ENCODE measurements at places on chromosomes 5 and 9.

- H3K4me3 ChIP-seq, result no peak overlapping the region
- H3K27me3 ChIP-seq, result no peaks in the 10 kb centered on the region
- no peaks in the 10 kb centered on the region for H3K4me1 ChIP-seq
- peaks cover 2% of the 10 kb centered on the region for H3K36me3 ChIP-seq
- no peak overlapping the region for H3K27ac ChIP-seq
These were observed 43.0 kb downstream of the ADAMTSL1 start for GRCh38 chr9:18516965-18517364.

- H3K27me3 ChIP-seq, result no peaks in the 10 kb centered on the region
- peaks cover 8% of the 10 kb centered on the region for H3K4me1 ChIP-seq
- DNase-seq, result no peak
- H3K36me3 ChIP-seq, result peaks cover 8% of the 10 kb centered on the region
- H3K27ac ChIP-seq, result no peak overlapping the region
These were observed 69.8 kb downstream of the SLC46A2 start for GRCh38 chr9:112820881-112821280.

DNA sequence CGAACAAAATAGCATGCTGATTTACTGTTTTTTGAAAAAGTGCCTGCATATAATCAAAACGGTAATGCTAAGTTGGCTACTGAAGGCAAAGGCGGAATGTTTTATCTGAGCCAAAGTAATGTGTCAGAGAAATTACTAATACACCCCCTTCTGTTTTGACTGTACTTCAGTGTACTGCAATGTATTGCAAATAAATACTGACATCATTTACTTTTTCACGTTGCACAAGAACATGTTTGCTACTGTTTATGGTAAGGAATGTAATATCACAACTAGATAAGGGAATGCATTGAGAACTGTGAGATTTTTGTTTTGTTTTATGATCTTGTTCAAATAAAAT lies 813 bp upstream of the AGTPBP1 start:
- no peaks in the 10 kb centered on the region for H3K36me3 ChIP-seq
- peaks cover 10% of the 10 kb centered on the region for H3K4me1 ChIP-seq
- peak overlapping the region; percentile 95 for H3K27ac ChIP-seq
- DNase-seq, result no peak
- peak overlapping the region; percentile 90 for H3K4me3 ChIP-seq
- peaks cover 7% of the 10 kb centered on the region for H3K27me3 ChIP-seq

DNA sequence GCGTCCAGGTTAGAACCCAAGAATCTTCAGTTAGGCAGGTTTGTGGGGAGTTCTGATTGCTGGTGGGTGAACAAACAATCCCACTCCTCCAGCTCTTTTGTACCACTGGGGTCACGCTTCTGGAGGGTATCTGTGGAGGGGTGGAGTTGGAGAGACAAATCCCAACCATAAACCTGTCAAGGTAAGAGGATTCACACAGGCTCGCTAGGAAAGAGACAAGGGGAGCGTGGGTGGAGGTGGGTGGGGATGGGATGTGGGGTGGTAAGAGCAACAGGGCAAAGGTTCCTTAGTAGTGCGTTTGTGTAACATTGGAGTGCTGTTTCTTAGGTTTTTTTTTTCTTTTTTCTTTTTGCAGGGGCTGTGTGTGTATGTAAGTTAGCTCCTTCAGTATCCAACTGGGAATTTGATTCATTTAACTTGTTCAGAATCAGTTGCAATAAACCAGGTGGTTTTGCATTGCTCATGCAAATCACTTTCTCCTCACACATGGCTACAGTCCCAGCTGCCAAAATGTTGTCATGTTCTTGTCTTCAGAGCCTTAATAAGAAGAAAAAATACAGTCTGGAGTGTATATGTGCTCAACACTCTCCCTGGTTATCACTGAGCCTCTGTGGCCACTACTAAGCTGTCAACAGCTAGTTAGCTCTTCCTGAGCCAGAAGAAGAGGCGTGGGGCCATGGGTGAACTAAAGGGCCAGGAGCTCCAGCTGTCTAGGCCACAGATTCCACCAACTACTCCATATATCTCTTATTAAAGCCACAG lies 164.0 kb upstream of the RAD23B start:
- peaks cover 4% of the 10 kb centered on the region for H3K4me1 ChIP-seq
- H3K36me3 ChIP-seq, result no peaks in the 10 kb centered on the region
- H3K27ac ChIP-seq, result no peak overlapping the region
- no peak overlapping the region for H3K4me3 ChIP-seq

DNA sequence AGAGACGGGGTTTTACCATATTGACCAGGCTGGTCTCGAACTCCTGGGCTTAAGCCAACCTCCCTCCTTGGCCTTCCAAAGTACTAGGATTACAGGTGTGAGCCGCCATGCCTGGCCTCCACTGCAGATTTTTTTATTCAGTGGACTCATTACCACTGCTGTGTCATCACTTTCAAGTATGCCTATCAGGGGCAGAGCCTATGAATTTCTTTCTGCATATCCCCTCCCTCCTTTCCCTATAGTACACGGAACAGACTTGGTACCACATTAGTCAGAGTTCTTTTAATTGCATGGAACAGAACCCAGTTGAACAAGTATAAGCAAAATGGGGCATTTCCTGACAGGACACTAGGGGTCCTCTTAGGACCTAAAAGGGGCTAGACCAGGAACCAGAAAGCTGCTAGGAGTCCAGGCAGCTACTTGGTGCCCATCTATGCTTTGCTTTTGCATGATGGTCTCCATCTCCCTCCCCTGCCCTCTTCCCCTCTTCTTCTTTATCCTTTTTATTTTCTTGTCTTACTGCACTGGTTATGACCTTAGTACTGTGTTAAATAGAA lies 5.8 kb downstream of the BSPRY start:
- H3K27ac ChIP-seq, result no peak overlapping the region
- H3K36me3 ChIP-seq, result peaks cover 6% of the 10 kb centered on the region
- peaks cover 23% of the 10 kb centered on the region for H3K4me1 ChIP-seq
- no peak overlapping the region for H3K4me3 ChIP-seq
- peaks cover 3% of the 10 kb centered on the region for H3K27me3 ChIP-seq

DNA sequence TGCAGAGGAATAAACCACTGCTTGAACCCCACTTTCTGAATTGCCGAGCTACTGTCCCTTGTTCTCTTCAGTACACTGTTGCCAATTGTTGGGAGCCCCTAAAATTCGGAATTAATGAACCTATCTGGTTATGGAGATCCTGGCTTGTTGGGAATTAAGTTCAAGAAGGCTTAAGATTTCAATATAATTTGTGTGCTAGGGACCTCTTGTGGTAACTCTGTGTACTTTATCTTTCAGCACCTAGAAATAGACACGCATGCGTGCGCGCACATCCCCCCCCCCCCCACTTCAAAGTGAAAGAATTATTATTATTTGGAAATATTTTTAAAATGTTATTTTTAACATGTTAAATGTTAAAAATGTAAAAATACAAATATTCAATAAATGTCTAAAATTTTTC lies 53.3 kb upstream of the FAM169A start:
- no peak overlapping the region for H3K27ac ChIP-seq
- no peak overlapping the region for H3K4me3 ChIP-seq
- DNase-seq, result no peak
- H3K4me1 ChIP-seq, result no peaks in the 10 kb centered on the region
- peaks cover 15% of the 10 kb centered on the region for H3K27me3 ChIP-seq

DNA sequence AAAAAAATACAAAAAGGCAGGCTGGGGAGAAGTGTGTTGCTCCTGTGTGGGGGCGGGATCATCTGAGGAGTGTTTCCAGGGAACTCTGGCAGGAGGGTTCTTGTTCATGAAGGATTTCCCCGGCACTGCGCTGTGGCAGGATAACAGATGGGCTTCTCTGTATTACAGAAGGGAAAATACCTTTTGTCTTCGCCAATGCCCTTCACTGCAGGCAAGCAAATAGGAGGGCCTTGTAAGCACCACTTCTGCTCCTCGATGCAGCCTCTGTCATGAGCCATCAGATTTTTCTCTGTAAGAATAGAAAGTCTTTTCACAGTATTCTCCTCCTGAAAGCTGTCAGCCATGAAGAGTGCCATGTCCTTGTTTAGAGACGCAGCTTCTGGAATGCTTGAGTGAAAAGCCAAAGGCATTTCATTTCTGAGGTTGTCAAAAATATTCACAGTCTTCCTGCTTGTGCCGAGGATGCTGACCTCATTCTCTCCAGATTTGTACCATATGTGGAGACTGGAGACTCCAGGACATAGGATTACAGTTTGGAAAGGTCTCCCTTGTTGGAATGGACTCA lies 294.0 kb downstream of the YTHDC2 start:
- H3K27ac ChIP-seq, result no peak overlapping the region
- no peaks in the 10 kb centered on the region for H3K4me1 ChIP-seq
- no peak overlapping the region for H3K4me3 ChIP-seq
- DNase-seq, result no peak

DNA sequence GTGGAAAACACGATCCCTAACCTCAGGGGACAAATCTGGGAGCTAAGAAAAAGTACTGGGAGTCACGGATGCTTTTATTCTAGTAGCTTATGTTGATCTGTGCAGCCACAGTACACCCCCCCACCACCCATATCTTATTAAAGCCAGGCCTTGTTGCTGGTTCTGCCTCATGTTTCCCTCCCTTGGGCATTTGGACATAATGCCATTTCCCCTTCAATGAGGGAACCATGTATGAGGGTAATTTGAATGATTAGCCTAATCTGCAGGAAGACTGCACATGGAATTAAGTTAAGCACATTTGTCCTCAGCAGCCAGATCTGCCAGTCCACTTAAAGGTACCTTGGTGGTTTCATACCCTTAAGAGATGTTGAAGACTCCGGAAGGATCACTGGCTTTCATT lies 102.0 kb downstream of the ARHGAP26 start:
- no peak for DNase-seq
- no peak overlapping the region for H3K27ac ChIP-seq
- H3K27me3 ChIP-seq, result peaks cover 7% of the 10 kb centered on the region
- peaks cover 2% of the 10 kb centered on the region for H3K4me1 ChIP-seq
- H3K4me3 ChIP-seq, result no peak overlapping the region
- no peaks in the 10 kb centered on the region for H3K36me3 ChIP-seq

- no peak for DNase-seq
- no peaks in the 10 kb centered on the region for H3K27me3 ChIP-seq
- no peak overlapping the region for H3K27ac ChIP-seq
- H3K4me1 ChIP-seq, result no peaks in the 10 kb centered on the region
- H3K36me3 ChIP-seq, result no peaks in the 10 kb centered on the region
These were observed 636.7 kb downstream of the NR2F1-AS1 start for GRCh38 chr5:92944337-92944736.

DNA sequence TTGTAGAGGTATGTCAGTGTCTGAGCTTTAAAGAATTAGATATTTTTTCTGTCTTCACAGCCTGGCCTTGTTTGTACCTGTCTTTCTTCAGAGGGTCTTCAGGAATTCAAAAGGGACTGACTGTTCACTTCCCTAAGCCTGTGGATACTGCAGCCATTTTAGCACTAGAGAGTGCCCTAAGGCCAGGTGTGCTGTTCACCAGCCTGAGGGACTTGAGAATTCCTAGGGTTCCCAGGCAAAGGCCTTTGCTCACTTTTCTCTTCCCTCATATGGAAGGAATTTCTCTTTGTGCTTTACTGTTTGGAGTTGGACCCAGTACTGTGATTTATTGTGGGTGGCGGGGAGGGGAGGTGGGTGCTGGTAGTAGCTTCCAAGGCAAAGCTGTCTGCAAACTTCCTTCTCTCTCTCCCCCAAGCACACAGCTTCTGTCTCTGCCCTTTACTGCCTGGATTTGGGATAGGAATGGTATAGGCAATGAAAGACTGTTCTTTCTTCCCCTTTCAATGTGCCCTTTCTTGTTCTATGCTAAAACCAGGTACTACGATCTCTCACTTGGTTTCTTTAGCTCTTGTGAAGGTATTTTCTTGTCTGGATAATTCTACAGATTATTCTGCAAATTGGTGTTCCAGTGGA lies 9.7 kb upstream of the LRRC70 start:
- no peak for DNase-seq
- peaks cover 3% of the 10 kb centered on the region for H3K4me1 ChIP-seq
- H3K27ac ChIP-seq, result no peak overlapping the region
- no peaks in the 10 kb centered on the region for H3K27me3 ChIP-seq

DNA sequence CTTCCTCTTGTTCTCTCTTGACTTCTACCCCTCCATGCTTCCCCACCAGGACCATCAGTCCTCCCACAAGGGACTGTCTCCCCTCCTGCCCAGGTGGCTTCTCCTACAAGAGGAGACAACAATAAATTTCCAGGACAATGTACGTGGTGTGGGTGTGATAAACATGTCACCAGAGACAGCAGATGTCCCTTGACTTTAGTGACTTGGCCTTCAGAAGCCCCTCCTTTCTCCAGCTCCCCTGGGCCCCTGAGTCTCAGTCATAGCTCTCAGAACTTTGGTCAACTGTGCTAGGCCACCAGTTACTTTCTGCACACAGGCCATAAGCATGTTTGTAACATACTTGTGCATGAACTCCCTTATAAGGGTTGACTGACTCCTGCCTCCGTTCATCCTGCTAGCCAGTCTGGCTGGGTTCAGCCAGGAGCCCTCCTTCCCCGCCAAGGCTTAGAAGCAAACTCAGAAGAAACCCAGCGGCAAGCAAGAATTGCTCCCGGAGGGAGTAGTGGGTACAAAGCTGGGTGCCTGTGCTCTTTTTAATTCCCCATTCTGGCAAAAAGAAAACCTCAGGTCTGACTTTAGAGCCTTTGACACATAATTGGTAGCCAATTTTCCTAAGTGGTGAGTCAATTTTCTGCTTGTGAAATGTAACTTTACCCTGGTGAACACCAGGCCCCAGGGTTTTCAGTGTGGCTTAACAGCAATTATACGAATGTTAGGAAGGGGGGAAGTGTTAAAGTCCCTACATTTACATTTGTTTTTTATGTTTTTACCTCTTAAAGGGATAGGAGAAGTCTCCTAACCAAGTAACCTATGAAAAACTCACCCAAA lies 49.2 kb downstream of the EBF1 start:
- H3K27me3 ChIP-seq, result no peaks in the 10 kb centered on the region
- DNase-seq, result peak; percentile 69
- peaks cover 93% of the 10 kb centered on the region for H3K4me1 ChIP-seq

DNA sequence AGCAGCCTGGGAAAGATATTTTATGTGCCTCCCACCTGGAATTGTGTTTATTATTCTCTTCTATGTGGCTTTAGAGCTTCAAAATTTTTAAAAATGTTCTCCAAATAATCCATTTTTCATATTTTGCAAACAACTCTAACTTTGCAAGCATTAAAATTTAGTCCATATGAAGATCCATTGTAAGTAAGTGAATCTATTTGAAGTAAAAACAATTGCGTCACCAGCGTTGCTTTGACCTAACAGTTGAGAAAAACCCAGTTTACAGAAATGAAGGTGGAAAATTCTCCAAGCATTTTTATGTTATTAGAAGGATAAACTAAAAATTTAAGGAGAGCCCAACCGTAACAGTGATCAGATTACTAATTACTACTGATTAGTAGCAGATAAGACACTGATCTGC lies 38.9 kb upstream of the TLX3 start:
- H3K36me3 ChIP-seq, result no peaks in the 10 kb centered on the region
- DNase-seq, result no peak
- H3K27ac ChIP-seq, result no peak overlapping the region
- peaks cover 14% of the 10 kb centered on the region for H3K27me3 ChIP-seq
- no peak overlapping the region for H3K4me3 ChIP-seq

- no peak overlapping the region for H3K4me3 ChIP-seq
- H3K27ac ChIP-seq, result peak overlapping the region; percentile 83
- DNase-seq, result no peak
- H3K36me3 ChIP-seq, result peaks cover 2% of the 10 kb centered on the region
- no peaks in the 10 kb centered on the region for H3K27me3 ChIP-seq
These were observed 5.9 kb downstream of the PNPLA7 start for GRCh38 chr9:137544176-137544760.

- no peaks in the 10 kb centered on the region for H3K36me3 ChIP-seq
- no peaks in the 10 kb centered on the region for H3K4me1 ChIP-seq
- DNase-seq, result no peak
These were observed 90.2 kb upstream of the ATG10 start for GRCh38 chr5:81881595-81881994.

- H3K4me3 ChIP-seq, result no peak overlapping the region
- no peak for DNase-seq
- H3K27ac ChIP-seq, result no peak overlapping the region
- no peaks in the 10 kb centered on the region for H3K4me1 ChIP-seq
- H3K36me3 ChIP-seq, result peaks cover 8% of the 10 kb centered on the region
These were observed 116.7 kb downstream of the MED10 start for GRCh38 chr5:6261668-6262067.
